ENCODE measurements at places on chromosomes 3 and 15.

GRCh38 chr15:58015565-58015964 lies 49.9 kb downstream of the ALDH1A2 start:
- no peak for DNase-seq

- no peak for DNase-seq
Measured at GRCh38 chr3:68441054-68441453, 491.3 kb downstream of the TAFA4 start.

GRCh38 chr15:39888243-39888642 lies 31.8 kb downstream of the GPR176 start:
- no peak for DNase-seq

DNA sequence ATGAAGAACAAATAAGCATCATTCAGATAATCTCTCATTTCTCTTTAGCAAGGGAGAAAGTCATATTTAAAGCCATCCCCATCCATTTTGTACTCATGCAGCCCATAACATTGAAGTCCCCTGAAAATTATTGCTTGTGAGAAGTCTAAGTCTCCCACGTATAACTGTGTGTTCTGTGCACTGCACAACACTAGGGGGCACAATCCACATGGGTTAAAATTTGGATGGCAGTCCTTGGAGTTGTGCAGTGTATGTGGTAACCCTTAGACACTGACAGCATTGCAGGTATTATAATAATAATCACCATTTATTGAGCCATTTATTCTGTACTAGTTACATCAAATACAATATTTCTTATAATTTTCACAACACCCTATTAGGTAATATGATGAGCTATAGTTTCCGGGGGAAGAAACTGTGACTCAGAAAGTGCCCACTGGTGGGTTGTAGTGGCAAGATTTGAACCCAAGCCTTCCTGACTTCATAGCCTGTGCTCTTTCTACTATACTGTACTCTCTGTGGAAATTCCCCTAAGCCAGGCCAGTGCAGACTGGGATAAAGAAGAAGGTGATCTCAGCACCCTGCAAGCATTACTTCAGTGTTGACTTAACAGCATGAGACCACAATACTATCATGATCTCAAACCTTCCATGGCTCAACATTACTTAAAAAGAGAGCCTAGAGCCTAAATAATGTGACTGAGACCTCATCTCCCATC lies 15.7 kb downstream of the KCNAB1 start:
- DNase-seq: no peak

DNA sequence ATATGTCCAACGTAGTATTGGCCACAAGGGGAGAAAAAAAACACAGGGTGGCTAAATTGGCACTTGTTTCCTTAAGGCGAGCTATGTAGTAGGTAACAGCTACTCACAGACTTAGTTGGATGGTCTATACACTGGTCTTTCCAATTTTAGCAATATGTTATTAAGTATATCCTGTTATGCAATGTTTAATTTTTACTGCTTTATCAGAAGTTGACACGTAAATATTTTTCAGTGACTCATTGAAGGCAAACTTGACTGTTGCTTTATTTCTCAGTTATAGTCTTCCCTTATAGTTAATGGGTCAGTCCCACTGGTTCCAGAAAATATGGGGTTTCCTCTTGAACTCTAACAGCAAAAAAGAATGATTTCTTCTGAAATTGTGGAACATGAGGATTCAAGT lies 46.5 kb downstream of the ADPGK start:
- no peak for DNase-seq

DNA sequence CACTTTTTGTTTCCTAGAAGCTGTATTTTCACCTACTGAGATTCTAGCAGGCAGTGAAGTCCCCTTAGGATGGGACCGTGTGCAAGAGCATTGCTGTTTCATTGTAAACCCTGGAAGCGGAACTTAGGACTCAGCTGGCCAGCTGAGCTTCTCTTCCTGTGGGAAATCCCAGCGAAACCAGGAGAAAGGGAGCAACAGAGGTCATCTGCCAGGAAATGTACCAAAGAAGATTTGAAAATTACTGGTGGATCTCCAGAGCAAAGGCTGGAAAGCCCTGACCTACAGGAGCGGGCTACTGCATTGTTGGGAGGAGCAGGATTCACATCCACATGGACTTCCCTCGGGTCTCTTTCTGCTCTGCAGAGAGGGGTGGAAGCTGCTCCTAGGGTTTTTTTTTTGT lies 7.6 kb upstream of the ADPRH start:
- no peak for DNase-seq

DNA sequence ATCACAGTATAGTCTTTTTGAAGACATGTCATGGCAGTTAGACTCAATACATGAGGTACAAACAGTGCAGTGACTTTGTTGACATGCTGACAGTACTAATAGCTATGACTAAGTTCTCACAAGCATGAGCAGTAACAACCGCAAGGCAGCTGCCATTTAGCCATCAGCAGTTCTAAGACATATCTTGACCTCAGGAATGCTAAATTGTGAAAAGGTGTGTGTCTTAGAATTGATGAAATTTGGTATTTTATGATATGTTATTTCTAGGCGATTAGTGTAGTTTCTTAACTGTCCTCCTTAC lies 60.7 kb upstream of the FURIN start:
- DNase-seq: no peak

DNA sequence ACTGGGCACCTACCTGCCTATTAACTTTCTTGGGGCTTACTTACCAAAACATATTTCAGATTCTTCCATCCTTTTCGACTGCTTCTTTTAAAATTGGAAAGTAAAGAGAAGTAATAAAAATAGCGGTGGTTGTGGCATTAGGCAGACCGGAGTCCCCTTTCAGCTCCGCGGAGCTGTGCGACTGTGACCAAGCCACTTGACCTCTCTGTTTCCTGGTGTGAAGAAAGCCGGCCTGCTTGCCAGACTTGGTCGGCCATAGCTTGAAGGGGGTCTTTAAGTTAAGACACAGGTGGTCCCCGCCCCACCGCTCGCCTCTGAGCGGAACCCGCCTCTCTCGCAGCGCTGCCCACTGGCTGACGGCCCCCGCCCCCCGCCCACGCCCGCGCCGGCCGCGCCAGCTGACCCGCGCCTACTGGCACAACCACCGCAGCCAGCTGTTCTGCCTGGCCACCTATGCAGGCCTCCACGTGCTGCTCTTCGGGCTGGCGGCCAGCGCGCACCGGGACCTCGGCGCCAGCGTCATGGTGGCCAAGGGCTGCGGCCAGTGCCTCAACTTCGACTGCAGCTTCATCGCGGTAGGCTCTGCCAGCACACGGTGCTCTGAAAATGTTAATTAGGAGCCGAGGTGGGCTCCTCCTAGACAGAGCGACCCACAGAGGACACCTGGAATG lies 18.3 kb downstream of the NOX5 start:
- no peak for DNase-seq

DNA sequence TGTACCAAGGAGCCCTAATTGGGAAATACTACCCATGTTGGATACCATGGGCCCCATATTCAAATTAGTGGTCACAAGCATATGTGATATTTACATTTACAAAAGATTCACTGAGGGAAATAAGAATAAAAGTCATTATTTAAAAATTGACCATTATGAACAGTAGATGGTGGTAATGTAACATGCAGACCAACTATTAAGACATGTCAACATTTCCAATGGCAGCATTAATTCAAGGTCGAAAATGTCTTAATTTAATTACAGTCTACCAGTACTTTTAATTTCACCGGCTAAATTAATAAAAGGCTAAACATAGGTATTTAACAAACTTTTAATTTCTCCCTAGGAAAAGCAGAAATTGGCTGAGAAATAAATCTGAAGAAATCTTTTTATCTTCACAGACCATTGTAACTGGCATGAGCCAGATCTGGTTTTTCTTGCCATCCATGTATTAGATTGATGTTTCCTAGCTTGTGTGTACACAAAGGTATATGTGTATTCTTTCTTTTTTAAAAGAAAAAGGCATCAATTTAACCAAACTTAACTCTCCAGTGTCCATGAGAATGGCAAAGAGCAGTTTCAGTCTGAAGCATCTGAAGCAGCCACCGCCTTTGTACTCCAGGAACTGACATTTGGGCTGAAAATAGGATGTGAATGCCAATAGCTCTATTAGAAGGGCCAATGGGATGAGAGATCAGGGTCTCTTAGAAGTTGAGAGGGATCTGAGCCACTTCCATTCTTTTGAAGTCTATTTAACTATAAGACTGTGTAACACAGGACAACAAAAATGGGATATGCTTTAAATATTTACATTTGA lies 26.6 kb downstream of the NEK11 start:
- peak; percentile 22 for DNase-seq

GRCh38 chr3:167749209-167749608 lies 13.7 kb downstream of the SERPINI1 start:
- DNase-seq: no peak

GRCh38 chr15:37767841-37768455 lies 166.5 kb upstream of the TMCO5A start:
- DNase-seq: no peak

- no peak for DNase-seq
Measured at GRCh38 chr3:72901840-72902239, 14.0 kb downstream of the GXYLT2 start.
